Kasumi-1 (cell line): ENCODE measurements at places on chromosomes 3 and 15.
A peak's percentile ranks its signal among the peaks of the same experiment; 100 is the strongest.

DNA sequence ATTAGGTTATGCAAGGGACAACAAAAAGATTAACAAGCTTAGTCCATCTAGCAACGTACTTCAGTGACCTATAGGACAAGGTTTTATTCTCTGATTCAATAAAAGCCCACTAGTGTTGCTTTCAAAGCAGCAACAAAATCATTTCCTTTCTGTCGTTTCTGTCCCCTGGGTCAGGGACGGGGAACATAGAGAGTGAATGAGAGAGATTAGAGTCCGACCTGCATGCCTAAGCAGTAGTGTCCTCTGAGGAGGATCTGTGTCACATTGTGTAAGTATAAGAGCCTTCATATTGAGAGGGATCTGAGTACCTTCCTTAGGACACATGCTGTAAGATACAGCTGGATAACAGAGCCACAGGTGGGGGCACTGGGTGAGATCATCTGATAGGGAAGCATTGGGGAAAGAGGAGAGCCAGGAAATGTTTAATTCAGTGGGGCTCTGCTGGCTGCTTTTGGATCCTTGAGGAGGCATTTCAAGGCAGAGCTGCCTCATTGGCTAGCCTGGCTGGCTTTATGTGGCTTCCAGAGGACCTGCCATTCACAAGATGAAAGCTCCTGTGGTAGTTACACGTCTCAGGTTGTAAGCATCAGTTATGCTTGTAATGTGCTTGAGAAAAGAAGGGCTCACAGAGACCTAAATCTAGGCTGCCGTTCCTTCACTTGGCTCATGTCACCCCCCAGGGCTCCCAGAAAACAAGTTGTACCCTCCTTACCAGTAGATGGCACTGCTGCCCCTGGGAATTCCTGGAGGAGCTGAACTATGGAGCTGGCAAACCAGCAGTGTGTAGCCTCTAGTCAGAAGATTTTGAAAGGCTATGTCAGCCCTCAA lies 2.7 kb downstream of the TMEM108 start:
- DNase-seq = peak; percentile 69

GRCh38 chr3:16795581-16795980 lies 89.2 kb upstream of the PLCL2 start:
- DNase-seq = peak; percentile 38

DNA sequence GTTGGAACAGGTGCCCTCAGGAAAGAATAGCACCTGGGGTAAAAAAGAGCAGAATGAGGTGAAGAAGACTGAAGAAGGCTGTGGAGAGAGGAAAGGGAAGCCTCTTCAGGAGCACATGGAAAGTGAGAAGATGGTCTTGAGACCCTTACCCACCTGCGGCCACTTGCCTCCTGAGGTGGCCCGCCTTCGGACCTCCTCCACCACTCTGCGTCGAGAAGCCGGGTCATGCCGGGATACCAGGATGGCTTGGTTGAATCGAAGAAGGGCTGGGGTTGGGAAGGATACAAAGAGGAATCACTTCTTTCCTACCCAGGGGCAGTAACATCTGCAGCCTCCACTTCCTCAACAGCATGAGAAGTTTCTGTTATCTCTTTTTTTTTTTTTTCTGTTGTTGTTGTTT lies 3.0 kb downstream of the LPCAT4 start:
- no peak for DNase-seq

GRCh38 chr3:149233323-149233722 lies 11.7 kb upstream of the CP start:
- DNase-seq = no peak

GRCh38 chr3:144364737-144365136 lies 393.1 kb downstream of the DIPK2A start:
- DNase-seq = no peak

DNA sequence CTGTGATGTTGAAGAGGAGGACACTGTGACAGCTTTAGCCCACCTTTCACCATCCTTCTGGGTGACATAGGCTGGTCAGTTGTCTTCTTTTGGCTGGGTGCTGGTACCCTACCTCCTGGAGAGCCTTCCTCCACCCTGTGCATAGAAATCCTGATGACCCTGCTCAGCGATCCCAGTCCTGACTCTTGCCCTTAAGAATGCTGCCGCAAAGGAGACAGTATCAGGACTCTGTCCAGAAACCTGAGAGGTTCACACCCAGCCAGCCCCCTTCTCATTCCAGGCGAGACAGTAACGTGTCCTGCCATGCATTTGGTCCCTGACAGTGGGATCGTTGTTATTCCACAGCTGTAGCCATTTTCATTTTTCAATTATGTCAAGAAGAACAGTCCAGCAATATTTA lies 312.8 kb upstream of the CHRM5 start:
- DNase-seq = no peak

GRCh38 chr3:192413461-192413860 lies 313.9 kb downstream of the FGF12 start:
- no peak for DNase-seq

- no peak for DNase-seq
These were observed 209.1 kb downstream of the NR1D2 start for GRCh38 chr3:24154013-24154695.

GRCh38 chr15:56919609-56920366 lies 1.3 kb downstream of the TCF12 start:
- peak; percentile 43 for DNase-seq

GRCh38 chr15:56468401-56468800 lies 3.5 kb upstream of the MNS1 start:
- DNase-seq = peak; percentile 61

- DNase-seq = no peak
These were observed 5.4 kb downstream of the CORO2B start for GRCh38 chr15:68583936-68584755.

DNA sequence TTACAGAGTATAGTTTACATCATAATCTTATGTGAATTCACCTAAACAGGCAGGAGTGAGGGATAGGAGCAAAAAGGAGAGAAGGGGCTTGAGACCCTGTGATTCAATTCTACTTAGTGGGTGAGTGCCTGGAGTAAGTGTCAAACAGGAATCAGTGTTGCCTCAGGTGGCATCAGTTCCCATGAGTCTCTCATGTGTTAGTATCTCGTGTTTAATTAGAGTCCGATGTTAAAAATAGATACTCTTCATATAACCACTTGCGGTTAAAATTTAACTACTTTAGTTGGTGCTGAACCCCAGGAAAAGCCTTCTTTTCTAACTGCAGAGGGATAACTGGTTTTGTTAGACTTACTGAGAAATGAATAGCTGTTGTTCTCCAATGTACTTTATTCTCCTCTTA lies 251.5 kb downstream of the SUCLG2 start:
- DNase-seq = no peak

DNA sequence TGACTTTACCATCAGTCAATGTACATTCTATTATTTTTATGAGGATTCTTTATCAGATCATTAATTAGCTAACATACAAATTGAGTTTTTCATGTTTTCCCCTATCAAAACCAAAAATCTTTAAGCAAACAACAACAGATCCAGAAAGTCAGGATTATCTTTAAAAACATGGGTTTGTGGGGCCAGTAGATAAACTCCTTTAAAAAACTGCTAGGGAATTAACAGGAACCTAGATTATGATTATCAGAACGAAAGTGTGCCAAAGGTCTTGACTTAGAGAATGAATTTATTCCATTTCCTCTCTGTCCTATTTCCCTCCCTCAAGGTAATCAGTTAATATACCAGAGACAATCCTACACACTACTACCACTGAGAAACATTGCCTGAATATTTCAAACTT lies 13.2 kb upstream of the CCDC13 start:
- no peak for DNase-seq

- DNase-seq = no peak
These were observed 128.5 kb downstream of the CHSY1 start for GRCh38 chr15:101123222-101123910.

DNA sequence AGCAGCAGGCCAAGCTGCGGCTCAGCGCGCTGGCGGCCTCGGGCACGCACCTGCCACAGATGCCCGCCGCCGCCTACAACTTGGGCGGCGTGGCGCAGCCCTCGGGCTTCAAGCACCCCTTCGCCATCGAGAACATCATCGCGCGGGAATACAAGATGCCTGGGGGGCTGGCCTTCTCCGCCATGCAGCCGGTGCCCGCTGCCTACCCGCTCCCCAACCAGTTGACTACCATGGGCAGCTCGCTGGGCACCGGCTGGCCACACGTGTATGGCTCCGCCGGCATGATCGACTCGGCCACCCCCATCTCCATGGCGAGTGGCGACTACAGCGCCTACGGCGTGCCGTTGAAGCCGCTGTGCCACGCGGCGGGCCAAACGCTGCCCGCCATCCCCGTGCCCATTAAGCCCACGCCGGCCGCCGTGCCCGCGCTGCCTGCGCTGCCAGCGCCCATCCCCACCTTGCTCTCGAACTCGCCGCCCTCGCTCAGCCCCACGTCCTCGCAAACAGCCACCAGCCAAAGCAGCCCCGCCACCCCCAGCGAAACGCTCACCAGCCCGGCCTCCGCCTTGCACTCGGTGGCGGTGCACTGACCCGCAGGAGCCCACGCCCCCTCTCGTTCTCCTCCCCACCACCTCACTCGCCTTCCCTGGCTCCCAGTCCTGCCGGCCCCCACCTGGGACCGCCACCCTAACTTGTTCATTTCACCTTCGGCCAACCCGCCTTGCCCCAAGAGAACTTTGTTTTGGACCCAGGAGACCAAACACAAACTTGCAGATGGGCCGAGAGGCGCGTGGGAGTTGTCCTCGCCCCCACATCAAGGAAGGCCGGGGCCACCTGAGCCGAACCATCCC lies 1.5 kb downstream of the FOXB1 start:
- no peak for DNase-seq

DNA sequence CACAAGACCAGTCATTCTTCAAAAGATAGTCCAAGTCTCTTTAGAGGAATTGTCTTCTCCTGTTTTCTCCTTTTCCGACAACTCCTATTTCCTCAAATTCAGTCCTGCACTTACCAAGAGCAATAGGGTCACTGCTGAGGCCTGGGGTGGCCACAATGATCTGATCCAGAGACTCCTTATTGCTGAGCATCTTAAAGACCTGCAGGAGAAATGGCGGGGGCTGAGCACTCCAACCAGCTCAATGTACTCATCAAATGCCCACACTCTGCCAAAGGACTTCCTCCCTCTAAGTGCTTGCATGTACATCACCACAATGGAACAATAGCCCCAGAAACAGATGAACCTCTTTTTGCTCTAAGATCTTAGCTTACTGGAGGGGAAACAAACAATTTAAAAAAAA lies 9.6 kb downstream of the UBL7 start:
- DNase-seq = no peak

DNA sequence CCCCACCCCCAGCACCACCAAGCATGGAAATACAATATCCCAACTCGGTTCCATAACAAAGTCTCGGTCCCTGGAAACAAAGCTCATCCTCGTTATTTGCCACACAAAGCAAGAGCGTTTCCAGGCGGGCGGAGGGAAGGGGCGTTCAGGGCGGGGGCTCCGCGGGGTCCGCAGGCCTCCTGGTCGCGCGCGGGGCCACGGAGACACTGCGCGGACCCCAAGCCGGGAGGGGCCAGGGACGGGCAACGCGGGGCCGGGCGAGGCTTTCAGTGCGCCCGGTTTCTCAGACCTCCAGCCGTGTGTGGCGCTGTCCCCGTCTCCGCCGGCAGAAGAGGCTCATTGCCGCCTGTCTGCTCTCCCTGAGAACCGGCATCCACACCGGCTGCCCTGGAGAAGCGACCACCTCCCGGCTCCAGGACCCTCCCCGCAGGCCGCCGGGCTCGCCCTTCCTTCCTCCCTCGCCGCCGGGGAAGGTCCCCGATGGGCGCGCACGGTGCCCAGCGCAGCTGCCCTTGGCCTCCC lies 329.0 kb downstream of the OCA2 start:
- no peak for DNase-seq

DNA sequence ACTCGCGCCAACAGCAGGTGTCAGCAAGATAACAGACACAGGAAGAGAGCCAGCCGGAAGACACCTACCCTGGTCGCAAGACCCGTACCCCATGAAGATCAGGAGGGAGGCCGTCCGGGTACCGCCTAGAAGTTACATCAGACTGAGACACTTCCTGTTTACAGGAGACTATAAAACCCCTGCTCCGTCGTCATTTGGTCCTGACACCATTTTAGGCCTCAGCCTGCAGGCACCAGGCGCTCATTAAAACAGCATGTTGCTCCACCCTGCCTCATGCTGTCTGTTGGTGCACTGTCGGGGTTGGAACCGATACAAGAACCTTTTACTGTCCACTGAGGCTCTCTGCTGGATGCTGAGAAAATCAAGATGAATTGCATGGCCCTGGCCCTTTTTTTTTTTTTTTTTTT lies 15.6 kb upstream of the PRTG start:
- DNase-seq = no peak

DNA sequence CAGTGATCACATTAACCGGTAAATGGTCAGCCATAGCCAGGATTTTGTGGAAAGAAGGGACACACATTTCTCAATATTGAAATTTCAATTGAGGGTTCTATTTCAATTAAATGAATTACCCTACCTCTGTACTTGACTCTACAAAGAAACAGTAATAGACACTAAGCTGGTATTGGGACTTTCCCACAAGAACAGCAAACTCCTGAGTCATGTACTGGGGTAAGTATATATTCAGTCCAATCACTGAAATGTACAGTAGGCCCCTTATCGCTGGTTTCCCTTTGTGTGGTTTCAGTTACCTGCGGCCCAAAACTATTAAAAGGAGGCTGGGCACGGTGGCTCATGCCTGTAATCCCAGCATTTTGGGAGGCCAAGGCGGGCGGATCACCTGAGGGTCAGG lies 17.6 kb downstream of the ASB14 start:
- no peak for DNase-seq

- peak; percentile 70 for DNase-seq
These were observed at the start of gene PLCB2 for GRCh38 chr15:40307421-40308211. PLCB2 (minus strand) TSS chr15:40307935; CDS start chr15:40307672, 263 bp downstream.

- no peak for DNase-seq
These were observed 29.6 kb downstream of the SQOR start for GRCh38 chr15:45664451-45664850.

DNA sequence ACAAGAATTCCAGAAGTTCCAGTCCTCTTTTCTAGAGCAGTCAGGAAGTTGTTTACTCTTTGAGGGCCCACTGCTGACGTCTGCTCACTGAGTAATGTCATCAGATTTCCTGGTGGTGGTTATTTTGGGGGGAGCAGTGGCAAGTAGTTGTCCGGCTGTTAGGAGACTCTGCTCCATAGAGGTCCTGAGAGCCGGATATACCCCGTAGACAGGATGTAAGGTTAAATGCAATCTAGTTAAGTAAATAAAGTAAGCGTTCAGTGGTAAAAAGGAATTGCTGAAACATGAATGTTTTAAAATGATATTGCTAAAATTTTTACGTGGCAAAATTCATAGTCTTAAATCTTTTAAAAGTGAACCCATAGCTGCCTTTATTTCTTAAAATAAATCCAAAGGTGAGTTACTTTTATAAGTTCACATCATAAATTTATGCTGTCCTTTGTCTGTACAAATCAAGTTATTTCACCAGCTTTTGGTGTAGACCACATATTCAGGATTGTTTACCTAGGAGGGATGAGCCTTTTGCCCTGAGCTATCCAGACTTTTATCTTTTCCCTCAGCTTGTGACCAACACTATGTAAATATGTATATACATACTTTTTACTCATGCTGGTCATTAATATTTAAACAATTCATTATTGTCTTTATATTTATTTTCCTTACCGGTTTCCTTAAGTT lies 65.8 kb downstream of the PDE8A start:
- no peak for DNase-seq

GRCh38 chr15:91055548-91056331 lies 33.3 kb upstream of the VPS33B start:
- DNase-seq = peak; percentile 65
